ENCODE measurements at places on chromosomes 12 and 14.

- no peak for DNase-seq
These were observed 46.5 kb upstream of the CCND2 start for GRCh38 chr12:4227046-4227445.

GRCh38 chr14:50410921-50411320 lies 14.2 kb upstream of the CDKL1 start:
- no peak for DNase-seq

GRCh38 chr12:55996715-55997534 lies at the start of gene SUOX:
Gene SUOX, plus strand, starts transcription at chr12:55997276. Its CDS starts 4,946 bp downstream, at chr12:56002222.
- peak; percentile 64 for DNase-seq

DNA sequence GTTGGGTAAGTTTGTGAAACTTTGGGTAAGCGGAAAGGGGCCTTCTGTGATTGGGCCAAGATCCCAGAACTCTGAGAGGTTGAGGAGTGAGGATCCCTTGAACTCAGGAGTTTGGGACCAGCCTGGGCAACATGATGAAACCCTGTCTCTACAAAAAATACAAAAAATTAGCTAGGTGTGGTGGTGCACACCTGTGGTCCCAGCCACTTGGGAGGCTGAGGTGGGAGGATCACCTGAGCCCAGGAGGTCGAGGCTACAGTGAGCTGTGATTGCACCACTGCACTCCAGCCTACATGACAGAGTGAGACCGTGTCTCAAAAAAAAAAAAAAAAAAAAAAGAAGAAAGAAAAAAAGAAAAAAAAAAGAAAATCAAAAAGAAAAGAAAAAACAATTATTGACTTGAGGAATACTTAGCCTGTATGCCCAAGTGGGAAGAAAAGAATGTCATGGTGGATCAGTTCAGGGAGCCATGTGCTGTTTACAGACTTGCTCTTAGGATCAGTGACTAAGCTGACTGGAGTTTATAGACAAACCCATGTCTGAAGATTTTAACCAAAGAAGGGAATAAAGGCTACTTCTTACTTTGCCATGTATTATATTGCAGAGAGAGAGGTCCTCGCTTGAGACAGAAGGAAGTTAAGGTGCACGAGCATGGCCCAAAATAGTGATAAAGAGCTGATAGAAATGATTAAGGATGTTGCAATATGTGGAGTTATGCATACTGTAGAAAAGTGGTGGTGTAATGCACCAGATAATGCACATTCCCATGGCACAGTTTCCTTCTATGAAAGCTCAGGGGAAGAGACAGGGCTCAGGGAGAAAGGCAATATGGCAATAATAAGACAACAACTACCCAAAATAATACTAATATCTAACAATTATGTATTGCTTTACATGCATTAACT lies 881 bp downstream of the HSD17B6 start:
- no peak for DNase-seq

DNA sequence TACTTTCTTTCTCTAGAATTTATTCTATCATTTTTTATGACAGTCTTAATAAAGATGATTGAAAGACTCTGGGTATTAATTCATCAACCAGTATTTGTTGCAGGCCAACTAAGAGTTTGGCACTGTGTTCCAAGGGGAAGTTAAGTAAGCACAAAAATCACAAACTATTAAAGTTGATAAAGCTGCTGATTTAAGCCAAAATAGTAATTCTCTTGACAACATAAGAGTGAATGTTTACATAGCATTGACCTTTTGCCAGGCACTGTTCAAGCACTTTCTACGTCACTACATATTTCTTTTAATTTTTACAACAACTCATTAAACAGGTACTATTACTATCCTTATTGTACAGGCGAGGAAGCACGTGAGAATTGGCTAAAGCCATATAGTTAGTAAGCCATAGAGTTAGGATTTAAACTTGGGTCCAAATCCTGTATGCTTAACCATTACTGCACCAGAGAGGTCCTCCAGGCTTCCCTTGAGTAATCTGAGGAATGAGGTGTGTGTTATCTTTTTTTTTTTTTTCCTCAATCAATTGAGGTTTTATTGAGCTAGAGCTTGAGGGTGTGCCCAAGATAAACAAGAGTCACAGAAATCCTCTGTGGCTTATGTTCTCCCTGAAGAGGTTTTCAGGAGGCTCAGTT lies 1009.6 kb downstream of the DIO2 start:
- DNase-seq, result no peak

DNA sequence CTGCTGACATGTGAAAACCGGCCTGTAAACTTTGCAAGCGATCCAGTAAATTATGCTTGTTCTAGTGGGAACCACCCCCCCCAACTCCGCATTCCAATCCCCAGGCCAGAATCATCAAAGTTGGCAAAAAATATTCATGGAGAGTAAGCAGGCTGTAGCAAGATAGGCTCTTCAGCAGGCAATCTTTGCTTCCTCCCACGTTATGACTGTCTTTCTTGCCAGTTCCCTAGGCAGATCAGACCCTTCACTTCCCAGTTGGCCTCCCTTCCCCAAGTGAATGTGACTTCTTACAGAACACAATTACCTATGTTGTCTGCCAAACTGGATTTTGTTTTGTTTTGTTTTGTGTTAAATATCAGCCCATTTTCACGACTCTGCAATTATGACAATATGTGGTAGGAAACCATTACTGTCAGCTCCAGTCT lies 1.2 kb upstream of the PTGER2 start:
- no peak for DNase-seq

DNA sequence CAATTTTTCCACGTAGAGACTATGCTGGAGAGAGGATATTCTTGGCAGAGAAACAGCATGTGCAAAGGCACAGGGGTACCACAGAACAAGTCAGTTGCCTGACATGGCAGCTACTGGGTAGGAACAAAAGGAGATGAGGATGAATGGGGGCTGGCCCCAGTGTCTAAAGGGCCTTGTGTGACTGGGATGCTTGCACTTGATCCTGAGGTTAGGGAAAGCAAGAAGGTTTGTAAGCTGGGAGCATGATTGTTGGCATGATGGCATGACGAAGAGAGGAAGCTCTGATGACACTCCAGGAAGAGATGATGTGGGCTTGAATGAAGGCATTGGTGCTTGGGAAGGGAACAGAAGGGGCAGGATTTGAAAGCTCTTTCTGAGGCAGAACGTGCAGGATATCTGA lies 139.1 kb downstream of the ZFP36L1 start:
- no peak for DNase-seq

DNA sequence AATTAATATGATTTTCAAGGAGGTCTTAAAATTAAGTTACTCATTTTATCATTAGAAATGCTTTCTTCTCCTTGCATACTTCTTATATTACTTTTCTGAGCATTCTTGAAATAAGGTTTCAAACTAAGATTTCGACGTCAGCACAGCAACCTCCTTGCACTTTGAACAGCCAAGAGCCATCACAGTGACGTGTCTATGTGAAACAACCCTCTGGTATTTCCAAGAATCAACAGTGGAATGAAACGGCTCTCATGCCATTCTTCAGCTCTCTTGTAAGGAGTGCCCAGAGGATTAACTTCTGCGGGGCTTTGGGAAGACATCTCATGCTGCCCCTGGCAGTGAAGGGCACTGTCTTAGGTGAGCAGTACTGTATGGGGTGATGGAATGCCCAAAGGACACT lies 109.2 kb downstream of the EFCAB11 start:
- DNase-seq, result no peak

DNA sequence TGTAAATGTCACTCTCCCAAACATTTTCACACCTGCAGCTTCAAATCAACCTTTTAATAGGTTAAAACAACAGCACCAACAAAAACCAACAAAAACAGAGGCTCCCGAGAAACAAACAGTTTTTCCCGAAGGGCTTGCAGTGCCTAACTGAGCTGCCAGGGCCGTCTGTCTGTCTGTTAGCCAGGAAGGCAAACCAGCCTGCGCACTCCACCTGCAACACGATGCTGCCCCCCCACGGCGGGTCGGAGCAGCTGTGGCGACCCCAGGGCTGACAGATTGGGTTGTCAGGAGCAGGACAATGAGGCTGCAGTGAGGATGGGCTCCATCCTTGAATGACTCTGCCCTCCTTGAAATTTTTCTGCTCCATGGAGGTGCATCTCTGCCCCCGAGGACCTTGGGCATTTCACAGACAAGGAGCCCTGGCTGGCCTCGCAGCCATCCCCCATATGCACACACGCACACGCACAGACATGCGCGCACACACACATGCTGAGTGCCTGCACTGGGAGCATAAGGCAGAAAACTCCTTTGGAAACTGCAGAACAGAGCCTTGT lies 2.6 kb downstream of the RTL1 start:
- DNase-seq, result no peak

GRCh38 chr14:96776791-96777190 lies 20.4 kb upstream of the VRK1 start:
- no peak for DNase-seq

DNA sequence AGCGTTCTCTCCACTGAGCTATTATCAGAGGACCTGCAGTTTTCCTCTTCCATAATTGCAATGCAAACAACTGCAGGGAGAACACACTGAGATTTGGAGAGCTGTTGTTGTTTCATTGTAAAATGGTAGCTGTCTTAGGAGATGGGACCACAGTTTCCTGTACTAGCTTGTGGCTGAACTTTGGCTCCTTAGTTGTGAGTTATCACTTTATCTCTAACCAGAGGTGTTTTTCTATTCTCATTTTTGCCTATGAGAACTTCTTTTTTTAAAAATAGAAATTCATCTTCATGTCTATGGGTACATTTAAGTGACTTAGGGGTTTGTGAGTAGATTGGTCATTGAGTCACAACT lies 216.5 kb downstream of the SLC38A4 start:
- no peak for DNase-seq

DNA sequence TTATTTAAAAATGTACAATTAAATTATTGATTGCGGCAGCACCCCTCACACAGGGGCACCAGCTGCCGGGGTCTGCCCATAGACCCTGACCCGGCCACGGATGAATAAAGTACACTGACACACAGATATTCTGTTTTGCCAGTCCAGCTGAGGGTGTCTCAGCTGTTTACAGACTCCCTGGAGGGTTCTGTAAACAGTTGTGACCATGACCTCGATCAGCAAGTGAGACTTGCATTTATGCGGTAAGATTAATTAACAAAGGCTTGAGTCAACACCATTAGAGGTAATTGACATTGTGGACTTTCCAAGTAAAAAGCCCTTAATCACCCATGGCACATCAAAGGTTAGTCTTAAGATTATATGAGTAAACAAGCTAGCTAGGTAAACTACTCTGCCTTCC lies 94.3 kb downstream of the FUT8 start:
- DNase-seq, result no peak

DNA sequence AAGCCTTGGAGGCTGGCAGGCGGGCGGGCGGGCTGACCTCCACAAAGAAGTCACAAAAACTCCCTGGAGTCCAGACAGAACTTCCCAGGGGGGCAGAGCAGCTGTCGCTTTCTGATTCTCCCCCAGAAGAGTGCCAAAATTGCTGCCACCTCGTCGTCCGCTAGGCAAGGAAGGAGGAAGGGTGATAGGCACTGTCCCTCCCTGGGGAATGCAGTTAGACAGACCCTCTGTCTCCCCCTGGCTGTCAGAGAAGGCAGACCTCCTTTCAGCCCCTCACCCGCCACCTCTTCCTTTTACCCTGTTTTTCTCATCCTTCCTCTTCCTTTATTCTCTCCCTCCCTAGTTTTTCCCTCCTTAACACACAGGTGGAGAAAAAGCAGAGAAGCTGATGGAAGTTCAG lies 18.7 kb downstream of the GRIN2B start:
- DNase-seq, result peak; percentile 47

GRCh38 chr12:123395236-123395635 lies 11.3 kb downstream of the KMT5A start:
- DNase-seq, result no peak

DNA sequence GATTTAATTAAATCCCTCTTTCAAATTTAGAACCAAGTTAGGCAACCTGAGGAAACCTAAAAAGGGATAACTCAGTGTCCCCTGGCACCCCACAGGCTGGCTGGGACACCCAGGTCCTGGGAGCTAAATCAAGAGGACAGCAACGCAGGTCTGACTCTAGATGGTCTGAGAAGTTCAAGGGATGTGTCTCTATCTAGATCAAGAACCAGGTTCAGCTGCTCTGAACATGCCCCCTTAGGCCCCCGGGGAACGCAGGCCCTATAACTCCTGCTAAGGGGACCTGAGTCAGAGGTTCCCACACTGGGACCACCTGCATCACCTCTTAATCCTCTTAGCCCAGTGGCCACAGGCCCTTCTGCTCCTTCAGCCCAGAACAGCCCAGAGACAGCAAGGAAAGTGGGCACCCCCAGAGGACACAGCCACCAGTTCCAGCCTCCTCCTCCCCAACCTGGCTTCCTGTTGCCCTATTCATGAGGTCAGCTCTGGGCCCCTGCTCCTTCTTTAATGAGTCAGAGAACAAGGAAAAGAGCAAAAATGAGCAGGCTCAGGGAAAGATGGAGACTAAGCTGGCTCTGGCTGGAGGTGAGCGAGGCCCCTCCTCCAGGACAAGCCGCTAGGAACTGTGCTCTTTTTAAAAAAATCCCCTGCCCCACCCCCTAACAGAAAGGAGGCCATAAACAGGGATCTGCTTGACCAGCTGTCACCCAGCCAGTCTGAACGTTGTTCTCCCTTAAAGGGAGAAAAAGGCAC lies 10.8 kb downstream of the PITPNM2 start:
- peak; percentile 28 for DNase-seq

- DNase-seq, result no peak
These were observed 384.7 kb downstream of the GRIN2B start for GRCh38 chr12:13596714-13597113.

DNA sequence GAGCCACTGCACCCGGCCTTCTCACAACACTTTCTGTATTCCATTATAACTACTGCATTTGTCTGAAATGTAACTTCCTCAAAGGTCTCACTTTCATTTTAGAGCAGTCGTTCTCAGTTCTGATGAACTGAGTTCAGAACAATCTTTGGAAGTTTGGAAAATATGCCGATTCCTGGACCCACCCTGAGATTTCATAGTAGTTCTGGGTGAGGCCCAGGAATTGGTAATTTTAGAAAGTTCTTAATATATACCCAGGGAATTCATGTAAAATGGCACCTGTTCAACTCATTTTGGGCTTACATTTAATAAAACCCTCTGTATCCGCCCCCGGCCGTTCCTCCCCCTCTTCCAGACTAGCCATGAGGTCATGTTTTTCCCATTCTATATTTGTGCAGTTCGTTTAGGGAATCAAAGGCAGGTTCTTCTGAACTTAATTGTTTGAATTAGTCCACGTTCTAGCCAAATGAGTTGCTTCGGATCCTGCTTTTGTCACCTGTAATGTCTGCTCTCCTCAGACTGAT lies 5.9 kb downstream of the GSG1 start:
- DNase-seq, result no peak

- DNase-seq, result no peak
These were observed 67.1 kb downstream of the DUSP16 start for GRCh38 chr12:12495536-12495935.

- DNase-seq, result no peak
These were observed 501.2 kb downstream of the PCNX1 start for GRCh38 chr14:71408362-71409030.

DNA sequence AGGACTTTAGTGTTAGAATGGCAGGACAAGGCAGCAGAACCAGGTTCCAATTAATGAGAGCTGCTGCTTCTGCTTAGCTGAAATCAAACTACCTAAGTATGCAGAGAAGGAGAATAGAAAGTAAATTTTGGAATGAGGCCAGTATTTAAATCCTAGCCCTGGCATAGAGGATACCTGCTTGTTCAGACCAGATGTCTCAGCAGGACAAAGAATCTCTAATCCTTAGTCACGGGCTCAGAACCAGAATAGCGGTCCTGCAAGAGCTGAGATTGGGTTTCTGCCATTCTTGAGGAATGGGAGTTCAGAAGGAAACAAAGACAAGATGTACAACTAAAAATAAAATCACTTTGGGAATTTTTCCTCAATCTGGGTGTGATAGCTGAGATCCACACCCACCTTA lies 550.8 kb upstream of the TMEM132C start:
- DNase-seq, result no peak
